NK-92 treated with Interleukin-12 subunit alpha and Interleukin-12 subunit beta, amount 100 ng/mL, for 24 hours (cell line): ENCODE measurements at places on chromosomes 11 and 22.

DNA sequence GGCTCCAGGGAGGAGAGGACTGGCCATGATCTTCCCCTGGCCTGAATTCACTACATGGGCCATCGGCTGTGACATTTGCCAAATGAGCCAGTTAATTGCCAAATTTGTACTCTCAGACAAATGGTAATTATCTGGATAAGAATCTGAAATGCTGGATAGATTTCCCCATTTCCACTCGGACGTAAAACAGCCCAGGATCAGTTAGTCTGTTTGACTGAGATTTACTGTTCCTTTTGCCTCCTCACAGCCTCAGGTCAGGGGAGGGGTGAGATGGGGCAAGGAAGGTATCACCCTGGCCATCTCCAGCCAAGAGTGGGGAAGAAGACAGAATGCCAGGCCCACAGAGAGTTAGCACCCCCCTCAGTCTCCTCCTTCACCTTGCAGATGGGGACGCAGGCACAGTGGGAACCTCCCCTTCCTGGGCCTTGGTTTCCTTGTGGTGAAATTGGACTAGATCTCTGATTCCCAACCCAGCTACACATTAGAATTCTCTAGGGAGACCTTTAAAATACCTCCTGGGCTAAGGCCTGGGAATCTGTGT lies 5.2 kb downstream of the TRIM29 start:
- no peak for DNase-seq

DNA sequence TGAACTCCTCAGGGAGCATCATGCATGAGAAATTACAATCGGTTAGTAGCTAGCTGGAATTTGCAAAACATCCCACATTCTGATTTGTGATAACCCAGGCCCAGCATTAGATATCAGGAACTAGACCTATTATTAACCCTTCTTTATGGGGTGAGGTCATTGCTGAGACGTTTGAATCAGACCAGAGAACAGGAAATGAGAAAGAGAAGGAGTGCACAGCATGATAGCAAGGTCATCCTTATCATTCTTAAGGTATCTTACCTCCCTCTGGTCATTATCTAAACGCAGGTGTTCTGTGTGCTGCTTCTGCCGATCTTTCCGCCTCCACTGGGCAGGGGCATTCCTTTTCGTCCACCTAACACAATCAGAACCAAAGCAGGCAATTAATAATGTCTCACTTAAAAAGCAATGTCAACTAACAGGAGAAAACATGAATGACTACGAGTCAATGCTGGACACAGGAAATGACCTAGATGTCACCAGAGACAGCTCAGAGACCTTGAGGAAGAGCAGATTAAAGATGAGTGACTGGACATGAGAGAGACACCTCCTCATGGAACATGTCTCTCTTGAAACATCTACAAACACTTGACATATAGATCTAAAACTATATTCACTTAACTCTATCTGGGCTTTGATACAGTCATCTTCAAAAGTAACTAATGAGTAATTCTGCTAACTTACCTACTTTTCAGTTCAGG lies 78.3 kb upstream of the SCUBE2 start:
- no peak for DNase-seq

GRCh38 chr11:67202028-67202427 lies 64.2 kb upstream of the GRK2 start:
- no peak for DNase-seq

GRCh38 chr11:78654866-78655265 lies 80.2 kb upstream of the NARS2 start:
- DNase-seq, result no peak

DNA sequence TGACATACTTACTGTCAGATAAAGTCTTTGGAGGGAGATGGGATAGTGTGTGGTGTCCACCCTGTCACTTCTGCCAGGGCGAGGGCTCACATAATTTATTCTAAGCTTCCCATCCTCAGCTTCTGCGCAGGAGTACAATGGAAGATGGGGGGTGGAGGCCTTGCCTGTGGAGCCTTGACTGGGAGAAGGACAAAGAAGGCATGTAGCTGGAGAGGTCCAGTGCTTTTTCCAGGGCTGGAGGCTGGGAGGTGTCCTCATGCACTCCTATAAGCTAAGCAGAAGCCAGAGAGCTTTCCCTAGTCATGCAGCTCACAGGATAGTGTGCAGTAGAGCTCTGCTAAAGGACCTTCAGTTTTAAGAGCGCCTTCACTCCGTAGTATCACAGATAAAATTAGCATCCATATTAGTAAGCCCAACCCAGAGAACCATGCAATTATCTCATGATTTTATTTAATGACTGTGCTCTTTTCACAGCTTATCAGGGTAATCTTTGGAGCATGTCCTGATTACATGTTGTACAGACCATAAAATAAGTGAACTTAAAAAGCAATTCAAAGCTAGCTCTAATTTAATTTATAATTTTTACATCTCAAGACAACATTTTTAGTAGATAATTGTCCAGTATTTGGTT lies 148.3 kb downstream of the TEAD1 start:
- DNase-seq, result no peak

- DNase-seq, result no peak
These were observed 48.7 kb upstream of the FDX1 start for GRCh38 chr11:110380836-110381622.

DNA sequence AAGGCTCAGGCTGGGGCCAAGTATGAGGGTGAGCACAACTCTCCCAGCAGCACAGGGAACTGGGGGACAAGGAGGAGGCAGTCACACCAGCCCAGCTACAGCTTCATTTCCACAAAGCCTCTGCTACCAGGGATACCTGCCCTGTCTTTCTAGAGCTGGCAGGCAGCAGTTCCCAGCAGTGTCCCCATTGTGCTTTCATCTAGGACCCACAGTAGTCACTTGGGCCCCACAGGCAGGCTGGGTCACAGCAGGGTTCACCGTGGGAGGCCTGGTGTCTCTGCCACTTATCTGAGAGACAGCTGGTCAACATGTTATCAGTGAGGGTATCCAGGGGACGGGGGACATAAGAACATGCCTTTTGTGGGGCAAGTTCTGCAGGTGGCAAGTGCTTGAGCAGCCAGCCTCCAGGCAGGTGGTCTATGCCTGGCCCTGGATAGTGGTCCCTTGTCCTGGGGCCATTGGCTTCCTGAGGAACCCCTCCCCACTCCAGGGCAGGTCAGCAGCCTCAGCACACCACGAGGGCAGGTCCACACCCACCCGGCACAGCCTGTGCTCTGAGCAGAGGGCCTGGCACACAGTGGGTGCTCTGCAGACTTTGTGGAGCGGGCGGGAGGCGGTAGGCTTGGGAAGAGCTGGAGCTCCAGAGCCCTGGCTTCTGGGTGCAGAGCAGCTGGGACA lies 29.9 kb downstream of the GNAZ start:
- DNase-seq, result no peak

- no peak for DNase-seq
These were observed 15.0 kb downstream of the RBX1 start for GRCh38 chr22:40965936-40966725.

DNA sequence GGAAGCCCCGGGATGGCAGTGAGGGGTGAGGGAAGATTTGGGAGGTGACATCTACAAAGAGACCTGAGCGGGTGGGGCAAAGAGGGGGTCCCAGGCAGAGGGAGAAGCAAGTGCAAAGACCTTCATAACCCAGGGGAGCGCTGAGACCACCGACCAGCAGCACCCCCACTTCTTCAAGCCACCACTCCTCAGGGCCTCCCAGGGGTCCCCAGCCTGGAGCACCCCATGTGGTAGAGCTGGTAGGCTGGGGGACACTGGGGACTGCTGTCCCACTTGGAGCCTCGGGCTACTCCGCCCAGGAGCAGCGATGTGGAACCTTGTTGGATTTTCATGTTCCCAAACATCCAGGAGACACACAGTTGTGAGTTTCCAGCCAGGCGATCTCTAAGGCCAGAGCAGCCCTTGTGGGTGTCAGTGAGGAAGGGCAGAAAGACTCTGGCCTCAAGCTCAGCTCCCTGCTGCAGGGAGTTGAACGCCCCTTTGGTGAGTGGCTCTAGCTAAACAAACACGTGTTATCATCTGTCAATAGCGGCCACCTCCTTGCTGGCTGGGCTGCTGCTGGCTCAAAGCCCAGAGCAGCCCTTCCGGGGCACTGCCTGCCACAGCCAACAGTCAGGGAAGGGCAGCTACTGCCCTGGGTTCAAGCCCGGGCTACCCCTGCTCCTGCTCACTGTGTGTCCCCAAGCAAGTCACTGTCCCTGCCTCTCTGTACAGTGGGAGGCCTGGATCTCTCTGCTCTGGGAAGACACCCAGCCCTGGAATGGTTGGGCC lies 25.7 kb upstream of the CHKA start:
- no peak for DNase-seq

GRCh38 chr11:36230779-36231699 lies 58.2 kb downstream of the COMMD9 start:
- no peak for DNase-seq

- DNase-seq, result no peak
These were observed 135.1 kb upstream of the PITPNB start for GRCh38 chr22:28053896-28054818.

GRCh38 chr11:90251599-90251998 lies 28.8 kb upstream of the CHORDC1 start:
- DNase-seq, result no peak

GRCh38 chr11:123158033-123159003 lies 36.7 kb downstream of the CLMP start:
- DNase-seq, result no peak

DNA sequence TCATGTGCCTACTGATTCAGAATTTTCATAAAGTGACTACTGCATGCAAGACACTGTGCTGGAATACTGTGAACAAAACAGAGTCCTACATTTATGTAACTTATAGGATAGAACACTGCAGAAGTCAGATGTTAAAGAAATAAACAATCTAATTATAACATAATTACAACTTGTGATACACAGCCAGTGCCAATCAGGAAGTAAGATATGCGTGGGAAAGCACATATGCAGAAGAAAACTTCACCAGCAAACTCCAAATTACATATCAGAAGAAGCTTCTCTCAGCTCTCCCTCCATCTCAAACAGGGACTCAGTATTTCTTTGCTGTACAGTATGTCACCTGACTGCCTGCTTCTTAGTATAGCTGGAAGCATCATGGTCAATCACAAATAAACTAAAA lies 37.4 kb downstream of the PAK1 start:
- no peak for DNase-seq

DNA sequence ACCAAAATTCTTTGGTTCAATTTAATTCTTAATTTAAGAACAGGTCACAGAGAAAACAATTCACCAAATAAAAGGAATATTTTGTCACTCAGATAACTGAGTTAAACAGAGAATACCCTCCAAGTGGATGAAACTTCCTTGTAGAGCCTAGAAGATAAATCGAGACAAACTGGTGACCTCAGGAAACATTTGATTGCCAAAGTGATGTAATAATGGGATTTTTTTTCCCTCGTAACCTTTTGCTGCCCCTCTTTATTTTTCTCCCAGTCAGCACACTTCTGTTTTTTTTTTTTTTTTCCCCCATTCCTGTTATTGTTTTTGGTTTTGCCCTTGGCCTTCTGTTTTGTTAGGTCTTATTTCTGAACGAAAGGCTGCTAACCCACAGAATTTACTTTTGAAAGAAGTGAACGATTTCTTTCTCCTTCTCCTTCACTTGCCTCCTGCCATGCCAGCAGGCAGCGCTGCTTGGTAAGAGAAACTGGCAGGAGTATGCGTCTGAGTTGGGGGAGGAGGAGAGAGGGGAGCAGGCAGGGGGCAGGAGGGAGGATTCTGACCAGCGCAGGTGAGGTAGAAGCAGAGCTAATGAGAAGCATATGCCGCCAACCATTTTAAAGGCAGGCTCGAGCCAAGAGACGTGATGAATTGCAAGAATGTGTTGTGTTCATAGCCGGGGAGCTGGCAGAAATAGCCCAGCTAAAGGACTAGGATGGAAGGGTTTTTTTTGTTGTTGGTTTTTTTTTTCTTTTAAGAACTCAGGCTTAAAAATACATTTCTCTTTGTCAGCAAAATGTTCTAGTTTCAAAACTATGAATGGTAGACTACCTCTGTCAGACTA lies 121.9 kb upstream of the MTMR2 start:
- no peak for DNase-seq

DNA sequence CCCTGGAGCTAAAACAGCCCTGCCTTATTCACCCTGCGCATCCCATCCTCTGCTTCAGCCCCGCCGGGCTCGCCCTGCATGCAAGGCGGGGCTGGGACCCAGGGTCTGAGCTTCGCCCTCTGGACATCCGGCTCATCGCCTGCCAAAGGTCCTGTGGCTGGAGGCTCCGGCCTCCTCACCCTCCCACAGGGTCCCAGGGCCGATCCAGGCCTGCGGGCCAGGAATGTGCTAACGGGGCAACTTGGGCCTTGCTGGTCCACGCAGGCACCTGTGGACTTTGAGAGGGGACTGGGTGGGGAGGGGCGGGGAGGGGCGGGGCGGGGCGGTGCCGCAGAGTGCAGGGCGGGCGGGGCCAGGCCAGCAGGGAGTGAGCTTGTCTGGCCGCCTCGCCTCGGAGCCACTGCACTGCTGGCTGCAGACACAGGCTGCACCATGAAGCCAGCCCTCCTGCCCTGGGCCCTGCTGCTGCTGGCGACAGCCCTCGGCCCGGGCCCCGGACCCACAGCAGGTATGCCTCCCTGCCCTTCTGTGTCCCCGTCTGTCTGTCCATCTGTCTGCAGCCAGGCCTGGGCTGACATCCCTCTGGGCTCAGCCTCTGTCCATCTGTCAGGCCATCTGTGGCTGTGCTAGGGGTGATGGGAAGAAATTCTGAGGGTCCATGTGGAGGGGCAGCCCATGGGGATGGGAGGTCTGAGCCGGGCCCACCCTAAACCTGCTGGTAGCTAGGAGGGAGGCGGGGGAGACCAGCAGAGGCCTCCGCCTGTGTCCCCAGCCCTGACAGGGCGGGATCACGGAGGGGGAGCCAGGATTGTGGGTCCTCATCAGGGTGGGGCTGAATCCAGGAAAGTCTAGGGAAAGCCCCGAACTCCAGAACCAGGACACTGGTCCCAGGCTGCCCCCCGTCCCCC lies at the start of gene SUSD2:
Gene SUSD2, plus strand, starts transcription at position 400 of the 908 bp plus-strand sequence. Its CDS starts 33 bp downstream, at position 433.
- no peak for DNase-seq

DNA sequence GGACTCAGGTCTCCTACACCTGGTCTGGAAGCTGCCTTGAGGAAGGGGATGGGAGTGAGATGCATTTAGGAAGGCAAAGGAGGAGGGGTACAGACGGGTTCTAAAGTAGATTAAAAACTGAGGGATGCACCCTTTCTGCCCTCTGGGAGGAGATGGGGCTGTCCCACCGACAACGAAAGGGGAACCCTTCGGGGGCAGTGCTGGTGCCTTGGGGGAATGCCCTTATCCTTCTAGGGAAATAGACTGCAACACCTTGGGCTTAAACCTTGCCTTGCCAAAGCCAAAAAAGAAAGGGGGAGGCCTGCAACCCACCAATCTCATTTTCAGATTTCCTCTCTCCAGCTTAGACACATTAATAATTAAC lies 89.8 kb downstream of the PLEKHA7 start:
- DNase-seq, result no peak

GRCh38 chr11:959027-959426 lies 33.4 kb downstream of the AP2A2 start:
- no peak for DNase-seq

DNA sequence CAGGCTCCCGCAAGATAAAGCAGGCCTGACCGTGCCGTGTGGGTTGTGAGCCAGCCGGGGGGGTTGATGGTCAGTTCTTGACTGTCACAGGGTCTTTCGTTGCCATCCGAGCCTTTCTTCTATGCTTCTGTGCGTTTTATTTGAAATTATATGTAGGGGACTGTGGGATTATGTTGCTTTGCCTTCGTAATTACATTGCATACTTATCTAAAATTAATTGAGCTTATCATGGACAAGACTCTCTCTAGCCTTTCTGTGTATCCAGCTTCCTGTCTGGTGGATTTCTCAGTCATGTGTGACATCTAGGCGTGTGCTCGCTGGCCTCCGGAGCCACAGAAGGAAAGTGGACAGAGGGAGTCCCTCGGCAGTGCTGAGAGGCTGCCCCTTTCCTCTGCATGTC lies 93.2 kb downstream of the TBC1D22A start:
- no peak for DNase-seq

- peak; percentile 0 for DNase-seq
These were observed 36.0 kb downstream of the PRCP start for GRCh38 chr11:82864268-82864667.
